ENCODE measurements at places on chromosomes 6 and 20.

DNA sequence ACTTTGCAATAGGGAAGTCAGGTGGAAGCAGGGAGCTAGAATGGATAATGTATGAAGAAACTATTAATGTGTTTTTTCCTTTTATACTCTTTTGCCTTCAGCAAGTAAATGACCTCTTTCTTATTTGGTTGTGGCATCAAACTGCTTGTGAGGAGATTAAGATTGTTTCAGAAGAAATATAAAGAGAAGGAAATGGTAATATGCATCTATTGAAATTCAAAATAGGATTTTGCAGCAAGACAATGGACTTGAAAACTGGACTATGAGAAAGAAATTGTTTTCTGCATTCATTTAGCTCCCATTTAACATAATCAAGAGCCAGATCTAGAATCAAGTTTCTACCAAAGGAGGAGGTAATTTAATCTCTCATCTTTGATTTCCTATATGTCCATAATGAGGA is 32.3 kb upstream of the KIFC1 start:
- DNase-seq: no peak

DNA sequence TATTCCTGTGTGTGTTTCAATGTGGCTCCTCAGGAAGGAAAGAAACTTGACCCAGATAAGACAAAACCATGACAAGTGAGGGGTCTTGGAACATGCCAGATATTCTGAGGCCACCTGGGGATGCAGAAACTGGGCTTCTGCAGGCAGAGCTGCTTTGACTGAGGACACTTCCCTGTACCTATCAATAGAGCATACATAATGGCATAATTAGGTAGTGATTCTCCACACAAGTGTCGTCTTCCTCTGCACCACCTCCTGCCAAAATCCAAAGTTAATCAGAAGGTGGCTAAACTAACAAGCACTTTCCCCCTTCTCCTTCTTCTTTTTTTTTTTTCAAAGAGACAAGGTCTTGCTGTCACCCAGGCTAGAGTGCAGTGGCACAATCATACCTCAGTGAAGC is 97.1 kb downstream of the KIF13A start:
- no peak for DNase-seq

DNA sequence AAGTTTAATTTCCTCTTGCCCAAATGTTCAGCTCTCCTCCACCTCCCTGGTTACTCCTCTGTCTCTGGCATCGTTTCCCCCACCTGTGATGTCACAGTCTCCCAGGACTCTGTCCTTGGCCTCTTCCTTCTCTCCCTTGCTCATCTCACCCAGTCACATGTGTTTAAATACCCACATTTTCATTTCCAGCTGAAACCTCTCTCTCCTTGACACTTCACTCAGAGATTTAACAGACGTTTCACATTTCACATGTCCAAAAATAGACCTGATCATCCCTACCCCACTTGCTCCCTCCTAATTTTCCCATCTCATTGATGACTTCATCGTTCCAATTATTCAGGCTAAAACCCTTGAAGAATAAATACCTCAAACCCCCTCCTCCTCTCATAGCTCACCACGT is 604.1 kb upstream of the JAG1 start:
- no peak for DNase-seq

GRCh38 chr6:50966532-50966931 is 147.9 kb downstream of the TFAP2B start:
- no peak for DNase-seq

GRCh38 chr6:170542031-170542719 is 10.9 kb downstream of the PSMB1 start:
- no peak for DNase-seq

- DNase-seq: no peak
These were observed 8.4 kb downstream of the GMDS start for GRCh38 chr6:2237001-2237400.

GRCh38 chr20:6886065-6886729 is 118.7 kb downstream of the BMP2 start:
- no peak for DNase-seq

DNA sequence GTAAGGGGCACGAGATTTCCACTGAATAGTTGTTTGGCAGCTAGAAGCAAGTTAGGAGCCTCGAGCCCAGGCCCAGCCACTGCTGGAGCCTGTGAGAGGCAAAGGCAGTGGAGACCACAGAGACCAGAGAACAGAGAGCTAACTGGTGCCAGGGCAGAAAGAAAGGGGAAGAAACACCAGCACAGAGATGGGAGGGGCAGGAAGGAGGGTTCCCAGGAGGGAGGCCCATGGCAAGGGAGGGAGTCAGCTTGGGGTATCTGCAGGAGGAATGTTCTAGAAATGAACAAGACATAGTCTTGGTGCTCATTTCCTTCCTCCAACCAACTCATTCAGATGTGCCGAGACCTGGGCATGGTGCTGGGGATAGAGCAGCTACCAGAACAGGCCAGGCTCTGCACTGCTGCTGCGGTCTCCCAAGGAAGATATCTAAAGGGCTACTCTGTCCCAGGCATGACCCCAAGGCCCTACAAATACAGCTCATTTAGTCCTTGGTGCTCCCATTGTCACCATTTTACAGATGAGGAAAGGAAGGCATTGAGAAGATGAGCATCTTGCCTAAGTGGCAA is 10.7 kb downstream of the ANGPT4 start:
- no peak for DNase-seq
